ENCODE measurements at places on chromosomes 5 and 9.

GRCh38 chr5:18380729-18381362 lies 746.6 kb downstream of the TAF11L14 start:
- DNase-seq, result no peak

GRCh38 chr9:74125941-74126340 lies 371.2 kb upstream of the RORB start:
- DNase-seq, result peak; percentile 57

- no peak for DNase-seq
These were observed 190.8 kb upstream of the SEMA6A start for GRCh38 chr5:116765441-116765840.

DNA sequence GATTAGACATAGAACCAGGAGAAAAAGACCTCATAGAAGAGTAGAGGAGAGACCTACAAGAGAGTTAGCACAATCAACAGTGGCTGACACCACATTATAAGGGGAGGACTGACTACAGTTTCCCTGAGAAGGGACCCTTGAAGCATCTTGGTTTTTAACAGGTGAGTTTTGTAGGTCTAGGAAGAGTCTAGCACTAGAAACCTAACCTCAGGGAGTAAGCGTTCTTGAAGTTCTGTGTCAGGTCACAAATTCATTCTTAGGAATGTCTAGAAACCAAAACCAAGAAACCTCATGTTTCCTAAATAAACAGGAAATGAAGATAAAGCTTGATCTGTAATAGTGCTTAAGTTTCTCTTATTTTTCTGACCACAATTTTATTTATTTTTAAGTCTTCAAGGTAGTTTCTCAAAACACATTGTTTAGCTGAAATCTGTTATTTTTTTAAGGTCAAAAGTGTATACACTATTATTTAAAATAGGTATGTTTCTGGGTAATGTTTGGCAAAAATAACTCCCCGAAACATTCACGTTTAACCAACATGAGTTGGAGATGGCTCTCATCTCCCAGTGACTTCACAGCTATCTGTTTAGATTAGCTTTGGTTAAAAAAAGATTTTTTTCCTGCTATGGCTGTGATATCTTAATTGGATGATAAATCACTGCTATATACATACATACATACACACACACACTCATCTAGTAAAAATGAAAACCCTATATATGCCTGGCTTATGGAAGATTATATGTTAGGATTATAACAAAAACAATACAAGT lies 37.1 kb downstream of the MAP3K1 start:
- DNase-seq, result no peak

DNA sequence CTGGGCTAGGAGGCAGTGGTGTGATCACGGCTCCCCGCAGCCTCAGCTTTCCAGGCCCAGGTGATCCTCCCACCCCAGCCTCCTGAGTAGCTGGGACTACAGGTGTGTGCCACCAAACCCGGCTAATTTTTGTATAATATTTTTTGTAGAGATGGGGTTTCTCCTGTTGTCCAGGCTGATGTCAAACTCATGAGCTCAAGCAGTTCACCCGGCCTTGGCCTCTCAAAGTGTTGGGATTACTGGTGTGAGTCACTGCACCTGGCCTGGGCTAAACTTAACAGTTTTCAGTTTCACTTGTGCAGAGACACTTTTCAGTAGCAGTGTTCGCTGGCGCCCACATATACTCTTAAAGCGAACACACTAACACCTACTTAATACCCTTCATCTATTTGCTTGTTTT lies 205.6 kb upstream of the ZNF608 start:
- no peak for DNase-seq

GRCh38 chr9:124676159-124676551 lies 95.0 kb downstream of the NR6A1 start:
- no peak for DNase-seq

GRCh38 chr9:16136961-16137360 lies 584.1 kb downstream of the CCDC171 start:
- DNase-seq, result no peak

DNA sequence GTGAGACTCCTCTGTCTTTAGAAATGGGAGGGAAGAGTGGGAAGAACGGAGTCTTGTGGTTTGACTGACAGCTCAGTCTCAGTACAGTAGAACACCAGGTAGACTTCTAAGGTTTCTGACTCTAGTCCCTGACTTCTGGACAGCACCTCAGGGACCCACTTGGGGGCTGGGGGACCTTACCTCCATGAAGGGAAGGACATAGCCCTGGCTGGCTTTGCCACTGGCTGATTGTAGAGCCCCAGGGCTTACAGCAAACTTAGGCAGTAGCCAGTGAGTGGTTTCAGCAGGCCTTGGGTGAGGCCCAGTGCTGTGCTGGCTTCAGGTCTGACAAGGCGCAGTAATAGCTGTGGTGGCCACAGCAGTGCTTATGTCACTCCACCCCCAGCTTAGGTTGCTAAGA lies 290.0 kb upstream of the PRR16 start:
- DNase-seq, result no peak

DNA sequence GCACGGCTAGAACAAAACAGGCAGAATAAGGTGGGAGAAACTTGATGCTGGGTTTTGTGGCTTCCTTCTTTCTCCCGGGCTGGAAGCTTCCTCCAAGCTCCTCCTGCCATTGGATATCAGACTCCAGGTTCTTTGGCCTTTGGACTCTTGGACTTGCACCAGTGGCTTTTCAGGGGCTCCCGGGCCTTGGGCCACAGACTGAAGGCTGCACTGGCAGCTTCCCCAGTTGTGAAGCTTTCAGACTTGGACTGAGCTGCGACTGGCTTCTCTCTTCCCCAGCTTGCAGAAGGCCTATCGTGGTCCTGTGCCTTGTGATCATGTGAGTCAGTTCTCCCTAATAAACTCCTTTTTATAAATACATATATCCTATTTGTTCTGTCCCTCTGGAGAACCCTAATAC lies 364.4 kb downstream of the DNAH5 start:
- DNase-seq, result no peak

DNA sequence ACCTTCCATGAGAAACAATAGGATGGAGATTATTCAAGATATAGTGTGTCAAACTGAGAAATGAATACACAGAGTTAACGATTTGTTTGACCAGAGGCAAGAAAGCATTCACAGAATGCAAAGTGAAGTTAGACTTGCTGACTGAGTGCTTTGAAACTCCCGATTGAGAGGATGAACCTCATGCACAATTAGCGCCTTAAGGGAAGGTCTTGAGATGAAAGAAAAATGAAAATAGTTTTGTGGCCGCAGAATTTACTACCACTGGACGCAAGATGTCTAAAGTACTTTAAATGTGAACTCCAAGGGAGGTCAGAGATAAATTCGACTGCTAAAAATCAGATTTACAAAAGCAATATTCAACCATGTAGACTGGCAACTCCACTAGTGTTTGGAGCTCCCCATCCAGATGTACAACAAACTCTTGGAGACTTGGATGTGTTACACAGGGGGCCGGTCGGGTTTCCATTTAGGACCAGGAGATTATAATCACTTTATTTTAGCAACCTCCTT lies 707 bp upstream of the RIMOC1 start:
- DNase-seq, result no peak

GRCh38 chr9:88988796-88989641 lies 2.2 kb upstream of the S1PR3 start:
- DNase-seq, result no peak

- DNase-seq, result no peak
These were observed 56.7 kb downstream of the FAM114A2 start for GRCh38 chr5:153981905-153982605.

DNA sequence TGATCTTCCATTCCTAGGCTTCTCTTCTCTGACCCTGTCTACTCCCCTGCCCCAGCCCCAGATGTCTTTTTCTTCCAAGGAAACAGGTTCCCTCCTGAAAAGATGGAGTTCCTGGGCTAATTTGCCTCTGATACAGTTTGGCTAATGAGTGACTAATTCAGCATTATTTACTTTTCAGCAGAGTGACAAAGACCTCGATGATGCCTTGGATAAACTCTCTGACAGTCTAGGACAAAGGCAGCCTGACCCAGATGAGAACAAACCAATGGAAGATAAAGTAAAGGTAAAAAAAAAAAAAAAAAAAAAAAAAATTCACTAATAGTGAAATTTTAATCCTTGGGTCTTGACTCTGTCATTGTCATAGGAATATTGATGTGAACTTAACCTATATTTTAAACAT lies 42.7 kb downstream of the ERAP1 start:
- DNase-seq, result no peak

GRCh38 chr9:8364026-8364752 lies 564.6 kb upstream of the DMAC1 start:
- DNase-seq, result no peak

DNA sequence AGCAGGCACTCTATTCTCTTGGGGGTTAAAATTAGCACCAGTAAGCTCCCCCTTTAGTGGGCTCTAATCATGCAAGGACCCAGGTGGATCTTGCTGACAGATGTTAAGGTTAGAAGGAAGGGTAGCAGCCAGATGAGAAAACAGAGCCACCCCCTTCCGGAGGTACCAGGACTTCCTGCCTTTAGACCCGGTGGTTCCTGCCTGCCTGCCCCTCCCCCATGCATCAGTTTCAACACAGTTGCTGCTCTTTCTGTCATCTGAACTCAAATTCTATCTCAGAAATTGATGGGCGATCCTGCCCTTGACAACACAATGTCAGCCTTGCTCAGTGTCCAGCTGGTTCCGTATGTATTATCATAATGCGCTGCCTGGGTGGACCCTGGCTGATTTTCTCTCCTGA lies 287.3 kb downstream of the EBF1 start:
- DNase-seq, result no peak

DNA sequence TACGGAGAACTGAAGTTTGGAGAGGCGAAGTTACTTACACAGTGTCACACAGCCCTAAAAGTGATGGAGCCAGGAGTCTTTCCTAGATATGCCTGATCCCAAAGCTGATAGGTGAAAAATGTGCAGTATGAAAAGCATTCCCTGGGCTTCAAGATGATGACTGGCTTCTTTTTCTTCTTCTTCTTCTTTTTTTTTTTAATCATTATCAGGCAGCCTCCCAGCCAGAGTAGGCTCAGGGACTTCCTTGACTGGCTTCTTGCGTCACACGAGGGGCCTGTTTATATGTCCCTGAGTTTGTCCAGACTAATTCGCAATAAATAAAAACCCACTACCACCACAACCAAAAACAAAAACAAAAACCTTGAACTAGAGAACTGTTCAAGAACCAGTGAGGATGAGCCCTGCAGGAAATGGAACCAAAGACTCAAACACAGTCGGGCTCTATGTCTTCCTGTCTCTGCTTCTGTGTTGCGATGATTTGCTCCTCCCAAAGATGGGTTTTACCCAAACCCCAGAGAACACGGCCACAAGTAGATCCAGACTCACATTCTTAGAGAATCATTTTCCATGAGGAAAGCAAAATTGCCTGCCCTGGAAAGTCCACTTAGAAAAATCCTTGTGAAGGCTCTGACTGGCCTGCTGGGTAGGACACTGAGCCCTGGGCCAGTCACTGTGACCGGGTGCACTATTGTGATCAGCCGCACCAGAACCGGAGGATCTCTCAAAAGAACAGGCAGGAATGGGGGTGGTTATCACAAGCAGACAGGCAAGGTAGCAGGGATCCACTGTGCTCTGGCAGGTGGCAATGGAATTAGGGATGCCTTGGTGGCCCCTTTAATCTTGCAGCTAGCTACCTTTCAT lies 38.0 kb upstream of the ADAM19 start:
- DNase-seq, result no peak

GRCh38 chr9:3118081-3118480 lies 274.2 kb upstream of the PUM3 start:
- no peak for DNase-seq

GRCh38 chr5:155303120-155303519 lies 289.6 kb downstream of the KIF4B start:
- DNase-seq, result no peak

DNA sequence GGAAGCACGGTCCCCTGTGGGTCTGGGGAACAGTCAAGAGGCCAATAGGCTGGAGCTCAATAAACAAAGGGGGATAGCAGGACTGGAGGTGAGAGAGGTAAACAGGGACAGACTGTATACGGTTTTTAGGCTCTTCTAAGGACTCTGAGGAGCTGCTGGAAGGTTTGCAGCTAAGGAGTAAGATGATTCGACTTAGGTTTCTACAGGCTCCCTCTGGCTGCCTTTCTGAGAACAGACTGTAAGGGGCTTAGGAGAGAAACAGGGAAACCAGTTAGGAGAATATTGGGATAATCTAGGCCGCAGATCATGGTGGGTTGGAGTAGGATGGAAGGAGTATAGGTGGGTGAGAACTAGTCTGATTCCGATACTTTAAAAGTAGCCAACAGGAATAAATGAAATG lies 10.4 kb downstream of the CDK5RAP2 start:
- DNase-seq, result no peak

GRCh38 chr9:89967527-89967926 lies 362.7 kb downstream of the GADD45G start:
- DNase-seq, result no peak

GRCh38 chr5:72109625-72110024 lies 2.4 kb downstream of the MAP1B start:
- no peak for DNase-seq

- DNase-seq, result no peak
These were observed 4.3 kb downstream of the CXCL14 start for GRCh38 chr5:135574493-135574892.

GRCh38 chr9:78319197-78320029 lies 22.5 kb downstream of the PSAT1 start:
- DNase-seq, result no peak

DNA sequence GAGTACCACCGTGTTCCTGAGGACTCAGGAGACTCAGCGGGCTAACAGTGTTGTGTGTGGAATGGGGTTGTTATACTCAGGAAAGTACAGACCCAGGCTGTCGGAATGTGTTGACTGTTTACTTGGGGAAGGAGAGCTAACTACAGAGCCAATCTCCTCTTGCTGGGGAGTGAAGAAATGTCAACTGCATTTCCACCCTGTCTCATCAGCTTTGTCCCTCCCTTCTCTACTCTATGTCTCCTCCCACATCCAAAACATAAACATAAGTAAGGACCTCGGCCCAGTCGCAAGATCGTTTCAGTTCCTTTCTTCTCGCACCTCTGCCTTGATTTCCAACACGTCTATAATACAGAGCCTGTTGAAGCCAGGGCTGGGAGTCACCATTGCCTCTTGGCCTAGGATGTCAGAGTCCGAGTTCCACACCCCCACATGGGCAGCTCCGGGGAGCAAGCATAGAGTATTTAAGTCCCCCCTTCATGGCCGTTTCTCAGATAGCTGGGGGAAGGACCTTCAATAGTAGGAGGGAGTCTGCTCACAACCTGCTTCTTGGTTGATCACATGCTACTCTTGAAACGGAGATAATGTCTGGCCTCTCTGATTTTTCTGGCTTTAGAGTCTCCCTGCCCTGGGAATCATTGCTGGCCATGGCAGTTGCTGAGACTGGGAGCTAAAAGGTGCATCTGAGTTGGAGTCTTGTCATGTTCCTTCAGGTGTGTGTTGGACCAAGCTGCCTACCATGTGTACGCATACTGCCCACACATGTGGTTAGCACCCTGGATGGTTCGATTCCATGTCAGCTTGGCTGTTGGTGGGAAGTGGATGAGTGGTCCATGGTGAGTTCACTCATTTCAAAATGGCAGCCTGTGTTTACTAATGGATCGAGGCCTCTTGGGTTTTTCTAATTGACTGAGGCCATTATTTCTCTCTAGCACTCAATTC lies 147.3 kb downstream of the MTX3 start:
- no peak for DNase-seq

DNA sequence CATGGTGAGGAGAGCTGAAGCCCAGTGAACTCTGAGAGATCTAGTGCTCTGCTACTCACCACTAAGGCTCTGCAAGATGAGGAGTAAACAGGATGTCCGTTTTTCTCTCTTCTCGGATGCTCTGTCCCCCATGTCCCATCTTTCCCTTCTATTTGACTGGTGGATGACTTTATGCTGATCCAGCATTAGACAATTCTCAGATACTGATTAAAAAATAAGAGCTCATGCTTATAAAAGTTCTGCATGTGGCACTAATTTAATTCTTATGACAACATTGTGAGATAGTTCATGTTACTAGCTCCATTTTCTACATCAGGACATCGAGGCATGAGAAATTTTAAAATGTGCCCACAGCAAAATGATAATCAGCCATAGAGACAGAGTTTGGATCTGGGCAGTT lies 77.0 kb downstream of the HMHB1 start:
- DNase-seq, result no peak
